ENCODE measurements at places on chromosomes 4 and X.

- no peak for DNase-seq
Observed at GRCh38 chr4:80566203-80566872, 230.8 kb downstream of the CFAP299 start.

- DNase-seq, result no peak
Observed at GRCh38 chr4:8590546-8590880, 2.1 kb upstream of the CPZ start.

DNA sequence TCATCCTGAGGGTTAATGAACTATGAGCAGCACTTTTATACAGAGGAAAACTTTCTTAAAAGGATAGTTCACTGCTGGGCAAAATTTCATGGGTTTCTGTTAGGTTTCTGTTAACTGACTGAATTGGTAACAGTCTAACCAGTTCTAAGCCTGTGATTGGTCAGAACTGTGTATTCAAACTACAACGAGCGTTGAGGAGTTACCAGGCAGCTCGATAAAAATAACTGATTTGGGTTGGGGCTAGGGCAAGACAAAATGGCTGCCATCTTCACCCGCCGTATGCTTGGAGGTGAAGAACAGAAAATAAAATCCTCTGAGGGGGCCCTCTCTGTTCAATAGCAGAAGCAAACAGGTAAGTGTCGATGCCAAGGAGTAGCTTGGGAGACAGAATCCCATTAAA lies 22.0 kb downstream of the FAM133A start:
- no peak for DNase-seq

DNA sequence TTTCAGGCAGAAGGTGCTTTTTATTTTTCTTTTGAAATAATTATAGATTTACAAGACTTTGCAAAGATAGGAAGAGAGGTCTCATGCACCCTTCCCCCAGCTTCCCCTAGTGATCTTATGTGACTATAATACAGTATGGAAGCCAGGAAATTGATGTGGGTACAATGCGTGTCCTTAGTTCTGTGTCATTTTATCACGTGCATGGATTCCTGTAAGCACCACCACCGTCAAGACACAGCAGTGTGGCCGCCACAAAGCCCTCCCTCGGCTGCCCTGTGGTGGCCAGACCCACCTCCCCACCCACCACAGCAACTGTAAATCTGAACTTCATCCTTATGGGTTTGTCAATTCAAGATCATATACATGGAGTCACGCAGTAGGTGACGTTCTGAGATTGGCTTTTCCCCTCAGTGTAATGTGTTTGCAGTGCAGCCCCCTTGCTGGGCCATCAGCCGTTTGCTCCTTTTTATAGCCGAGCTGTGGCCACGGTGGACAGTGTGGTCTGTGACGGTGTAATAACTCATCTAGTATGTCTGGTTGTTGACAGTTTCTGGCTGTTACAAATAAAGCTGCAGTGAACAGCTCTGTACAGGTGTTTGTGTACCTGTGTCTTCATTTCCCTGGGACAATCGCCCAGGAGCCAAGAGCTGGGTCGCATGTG lies 10.9 kb upstream of the HTRA3 start:
- DNase-seq, result no peak

- no peak for DNase-seq
Observed at GRCh38 chrX:151402719-151403390, 5.8 kb downstream of the VMA21 start.

GRCh38 chr4:99664716-99665115 lies 7.1 kb upstream of the C4orf54 start:
- DNase-seq, result no peak

GRCh38 chrX:153848325-153848724 lies 18.0 kb upstream of the PDZD4 start:
- peak; percentile 32 for DNase-seq

- peak; percentile 58 for DNase-seq
Observed at GRCh38 chrX:75522565-75523431, at the start of gene ZDHHC15. Gene ZDHHC15, minus strand, starts transcription at chrX:75523037. Its CDS starts 13 bp downstream, at chrX:75523024.

- DNase-seq, result peak; percentile 51
Observed at GRCh38 chrX:1598021-1598875, 6.8 kb downstream of the AKAP17A start.

DNA sequence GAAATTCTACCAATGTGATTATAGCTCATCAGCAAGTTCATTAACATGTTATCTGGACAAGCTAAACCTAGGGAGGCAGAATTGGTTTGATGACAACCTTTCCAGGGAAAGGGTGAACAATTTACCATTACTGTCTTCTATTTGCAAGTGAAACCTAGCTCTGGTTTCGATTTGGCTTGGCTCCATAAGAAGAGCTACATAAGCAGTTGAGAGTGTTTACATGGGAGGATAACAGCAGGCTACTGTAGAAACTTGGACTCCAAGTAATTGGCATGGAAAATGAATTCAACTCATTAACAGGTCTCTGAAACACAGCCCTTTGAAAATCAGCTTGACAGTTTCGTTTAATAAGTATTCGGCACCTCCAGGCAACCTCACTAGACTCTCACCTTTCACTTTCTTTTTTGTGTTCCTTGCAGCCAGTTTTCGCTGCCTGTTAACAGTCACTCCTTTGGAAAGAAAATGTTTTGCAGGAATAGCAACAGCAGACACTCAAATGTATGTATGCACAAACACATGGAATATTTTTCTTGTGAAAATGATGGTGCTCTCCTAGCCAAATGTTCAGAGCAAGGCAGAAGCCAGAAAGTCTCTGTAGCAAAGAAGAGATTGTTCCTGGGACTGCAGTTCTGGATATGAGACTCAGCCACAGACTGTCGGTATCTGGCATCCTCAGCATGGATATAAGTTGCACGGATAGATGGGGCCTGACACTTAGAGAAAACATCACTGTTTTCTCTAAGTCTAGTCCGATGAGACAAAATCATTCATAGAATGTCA lies 27.5 kb downstream of the POU3F4 start:
- no peak for DNase-seq

DNA sequence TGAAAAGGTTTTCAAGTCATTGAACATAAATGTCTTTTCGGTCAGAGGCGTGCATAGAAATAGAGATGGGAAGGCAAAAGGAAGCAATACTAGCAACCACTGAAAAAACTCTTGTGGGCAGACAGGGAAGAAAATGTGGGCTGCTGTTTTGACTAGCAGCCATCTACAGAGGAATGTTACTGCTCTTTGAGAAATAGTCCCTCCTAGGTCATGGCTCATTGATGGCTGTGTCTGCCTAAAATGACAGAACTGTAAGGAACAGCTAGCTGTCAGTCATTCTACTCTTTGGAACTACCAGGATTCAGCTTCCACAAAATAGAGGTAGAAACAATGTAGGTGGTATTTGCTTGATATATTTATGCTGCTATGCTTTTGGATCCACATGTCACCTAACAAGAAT lies 26.9 kb upstream of the TMPRSS11B start:
- peak; percentile 25 for DNase-seq

- peak; percentile 74 for DNase-seq
Observed at GRCh38 chr4:6257247-6258025, 12.2 kb upstream of the WFS1 start.

DNA sequence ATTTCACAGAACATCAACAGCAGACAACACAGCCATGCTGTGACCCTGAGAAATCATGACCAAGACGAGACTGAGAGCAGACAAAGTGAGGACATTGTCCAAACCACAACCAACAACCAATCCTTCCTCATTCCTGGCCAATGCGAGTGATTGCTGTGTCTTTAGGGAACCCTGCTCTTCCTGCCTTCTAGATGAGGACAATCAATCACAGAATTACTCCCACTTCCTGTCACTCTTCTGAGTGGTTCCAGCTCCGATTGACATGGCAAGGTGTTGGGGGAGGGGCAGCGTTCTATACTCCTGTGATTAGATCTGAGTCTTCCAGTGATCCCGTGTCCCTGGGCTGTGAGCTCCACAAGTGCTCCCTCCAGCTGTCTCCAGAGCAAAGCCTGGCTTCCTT lies 227.8 kb downstream of the STIM2 start:
- DNase-seq, result no peak

GRCh38 chrX:126770179-126770578 lies 49.4 kb upstream of the PRR32 start:
- DNase-seq, result peak; percentile 28

DNA sequence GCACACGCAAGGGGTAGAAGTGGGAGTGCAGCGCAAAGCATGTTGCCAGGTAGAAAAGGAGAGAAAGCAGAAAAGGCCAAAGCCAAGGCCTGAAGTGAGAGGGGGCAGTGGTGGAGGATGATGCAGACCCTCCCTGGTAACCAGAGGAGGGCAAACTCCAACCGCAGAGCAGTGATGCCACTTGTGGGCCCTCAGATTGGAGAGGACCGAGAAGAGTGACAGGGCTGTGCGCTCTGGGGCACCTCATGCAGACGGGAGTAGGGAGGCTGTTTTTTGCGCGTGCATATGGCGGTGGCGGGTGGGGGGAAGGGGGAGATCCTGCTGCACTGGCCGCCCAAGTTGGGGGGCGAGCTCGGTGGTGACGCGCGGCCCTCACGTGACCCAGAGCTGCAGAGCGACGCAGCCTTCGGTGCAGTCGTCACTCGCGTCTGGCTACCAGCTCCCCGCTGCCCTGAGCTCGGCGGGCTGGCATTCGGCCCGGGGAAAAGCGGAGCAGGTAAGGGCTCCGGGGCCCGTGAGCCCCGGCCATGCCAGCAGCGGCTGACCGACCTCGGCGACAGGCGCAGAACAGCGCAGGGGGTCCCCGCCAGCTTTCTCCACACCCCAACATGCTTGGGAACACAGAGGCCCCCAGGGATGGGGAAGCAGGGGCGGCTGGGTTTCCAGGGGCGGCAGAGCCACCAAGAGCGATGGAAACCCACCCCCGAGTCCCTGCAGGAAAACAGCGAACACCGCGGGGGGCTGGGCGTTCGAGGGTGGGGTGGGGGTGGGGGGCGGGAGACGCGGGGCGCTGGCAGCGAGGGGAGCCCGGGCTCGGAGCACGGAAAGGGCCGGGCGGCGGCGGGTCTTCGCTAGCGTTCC lies at the start of gene BEX3:
Gene BEX3 (plus strand): TSS at position 421 of the 861 bp plus-strand sequence. CDS start 984 bp downstream, outside the sequence.
- DNase-seq, result peak; percentile 81

DNA sequence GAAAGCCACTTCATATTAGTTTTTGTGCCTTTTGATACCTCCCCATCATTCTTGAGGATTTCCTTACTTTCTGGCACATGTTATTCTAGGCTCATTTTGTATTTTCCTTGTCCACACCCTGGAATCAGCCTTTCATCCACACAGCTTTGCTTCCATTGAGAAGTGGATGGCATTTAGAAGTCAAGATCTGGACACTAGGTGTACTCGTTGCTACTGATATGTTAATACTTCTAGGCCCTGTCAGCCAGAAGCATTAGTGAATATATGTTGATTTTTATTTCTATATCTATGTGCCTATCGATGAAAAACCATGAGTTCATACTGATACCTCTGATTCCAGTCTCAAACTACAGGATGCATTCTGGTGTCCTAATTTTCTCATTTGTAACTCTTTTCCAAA lies 73.2 kb downstream of the ARHGAP24 start:
- no peak for DNase-seq

- peak; percentile 4 for DNase-seq
Observed at GRCh38 chr4:179095585-179096221, 1653.5 kb upstream of the AGA start.

DNA sequence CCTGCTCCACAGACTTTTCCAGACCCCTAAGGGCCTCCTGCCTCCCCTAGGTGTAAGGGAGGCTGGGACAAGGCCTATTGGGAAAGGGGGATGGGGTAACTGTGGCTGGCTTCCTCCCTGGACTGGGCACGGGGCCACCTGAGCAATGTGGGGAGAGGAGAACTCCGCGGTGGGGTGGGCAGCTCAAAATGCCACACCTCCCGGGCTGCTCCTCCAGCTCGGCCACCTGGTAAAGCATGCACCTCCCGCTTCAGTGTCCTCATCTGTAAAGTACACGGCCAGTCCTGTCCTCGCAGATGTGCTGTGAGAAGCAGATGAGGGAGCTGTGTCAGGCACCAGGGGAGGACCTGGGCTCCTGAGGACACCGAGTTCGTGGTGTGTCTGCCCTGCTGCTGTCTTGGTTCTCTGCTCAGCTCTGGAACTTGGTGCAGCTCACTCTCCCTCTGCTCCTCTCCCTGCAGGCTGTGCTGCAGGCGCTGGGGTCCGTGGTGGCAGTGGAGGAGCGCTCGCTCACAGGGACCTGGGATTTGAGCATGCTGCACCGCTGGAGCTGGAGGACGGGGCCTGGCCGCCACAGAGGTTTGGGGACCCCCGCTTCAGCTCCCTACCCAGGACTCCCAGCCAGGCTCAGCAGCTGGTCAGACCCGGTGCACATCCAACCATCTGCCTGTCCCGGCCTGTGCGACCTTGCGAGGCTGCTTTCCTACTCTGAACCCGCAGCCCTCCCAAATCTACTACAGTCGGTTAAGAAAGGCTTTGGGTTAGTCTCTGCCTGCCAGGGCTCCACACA lies 20.8 kb upstream of the MRFAP1 start:
- DNase-seq, result peak; percentile 36

DNA sequence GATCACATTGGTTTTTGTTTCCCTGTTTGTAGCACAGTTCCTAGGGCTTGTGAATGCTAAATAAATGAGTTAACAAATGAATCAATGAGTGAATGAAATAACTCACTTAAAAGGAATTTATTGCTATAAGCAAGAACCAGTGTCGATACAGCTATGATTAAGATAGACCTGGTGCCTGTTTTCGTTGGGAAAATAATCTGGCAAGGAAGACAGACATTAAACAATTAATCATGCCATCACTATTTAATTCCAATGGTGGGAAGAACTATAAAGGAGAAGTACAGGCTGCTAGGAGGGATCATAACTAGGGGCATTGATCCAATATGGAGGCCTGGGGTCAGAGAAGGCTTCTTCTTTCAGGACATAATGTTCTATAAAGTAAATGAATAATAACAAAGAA lies 4.5 kb upstream of the CBR4 start:
- no peak for DNase-seq

DNA sequence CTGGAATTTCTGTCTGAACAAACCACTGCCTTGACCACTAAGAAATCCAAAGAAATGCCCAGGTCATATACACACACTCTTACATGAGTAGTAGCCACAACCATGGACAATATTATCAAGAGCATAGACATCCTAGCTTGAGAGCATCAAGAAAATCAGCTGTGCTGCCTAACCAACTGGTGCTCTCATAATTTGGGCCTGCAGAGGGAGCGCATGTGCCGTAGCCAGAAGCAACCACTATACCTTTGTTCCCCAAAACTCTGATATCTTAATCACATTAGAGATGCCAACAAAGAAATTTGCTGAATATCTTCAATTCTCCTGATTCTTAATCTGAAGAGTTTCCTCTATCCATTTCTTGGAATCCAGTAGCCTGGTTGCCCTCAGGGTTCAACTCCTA lies 163.6 kb downstream of the ZNF674 start:
- DNase-seq, result no peak

GRCh38 chr4:69773484-69773883 lies 13.1 kb upstream of the SULT1B1 start:
- no peak for DNase-seq

DNA sequence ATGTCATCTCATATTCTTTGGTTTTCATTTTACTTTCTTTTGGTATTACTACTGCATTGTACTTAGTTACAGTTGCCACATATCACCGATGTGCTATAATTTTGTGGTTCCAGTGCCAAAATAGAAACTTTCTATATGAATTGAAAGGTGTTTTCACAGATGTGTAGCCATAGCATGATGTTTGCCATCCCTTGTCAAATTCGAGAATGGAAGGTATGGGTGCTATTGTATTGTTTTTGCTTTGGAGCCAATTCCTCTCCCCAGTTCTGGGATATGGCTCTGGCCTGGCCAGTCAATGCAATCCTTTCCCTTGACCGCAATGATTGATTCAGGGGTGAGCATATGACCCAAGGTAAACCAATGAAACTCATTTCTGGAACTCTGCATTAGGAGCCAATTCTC lies 86.2 kb upstream of the RPS6KA3 start:
- no peak for DNase-seq

All from H7 (cell line).